AG08395 (cell line): ENCODE measurements at places on chromosomes 3 and 15.

GRCh38 chr15:45132844-45133560 is 3.2 kb downstream of the DUOX1 start:
- DNase-seq: no peak

GRCh38 chr3:87997298-87997697 is 61.5 kb downstream of the CGGBP1 start:
- DNase-seq: no peak

DNA sequence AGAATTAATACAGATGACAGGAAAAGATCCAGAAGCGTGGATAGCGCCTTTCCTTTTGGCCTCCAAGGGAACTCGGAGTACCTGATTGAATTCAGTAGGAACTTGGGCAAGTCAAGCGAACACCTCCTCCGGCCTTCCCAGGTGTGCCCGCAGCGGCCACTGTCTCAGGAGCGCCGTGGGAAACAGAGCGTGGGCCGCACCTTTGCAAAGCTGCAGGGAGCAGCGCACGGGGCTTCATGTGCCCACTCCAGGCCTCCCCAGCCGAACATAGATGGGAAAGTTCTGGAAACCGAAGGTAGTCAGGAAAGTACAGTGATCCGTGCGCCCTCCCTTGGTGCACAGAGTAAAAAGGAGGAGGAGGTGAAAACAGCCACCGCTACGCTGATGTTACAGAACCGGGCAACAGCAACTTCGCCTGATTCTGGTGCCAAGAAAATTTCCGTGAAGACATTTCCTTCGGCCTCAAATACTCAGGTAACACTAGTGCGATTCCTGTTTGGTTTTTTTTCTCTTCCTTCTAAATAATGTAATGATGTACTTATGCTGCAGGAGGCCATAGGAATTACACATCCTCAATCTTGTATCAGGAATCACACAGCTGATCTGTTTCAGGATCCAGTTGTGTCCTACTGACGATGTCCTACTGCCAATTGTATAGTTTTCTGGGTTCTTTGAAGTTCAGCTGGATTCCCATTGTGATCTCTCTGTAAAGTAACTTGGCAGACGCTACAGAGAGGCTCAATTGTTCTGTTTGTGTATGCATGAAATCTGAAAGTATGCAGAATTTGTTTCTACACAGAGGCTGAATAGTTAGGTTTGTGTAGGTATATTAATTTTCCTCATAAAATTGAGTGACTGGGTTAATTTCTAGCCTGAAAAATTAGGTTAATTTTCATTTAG is 63.1 kb downstream of the CGNL1 start:
- DNase-seq: no peak

- DNase-seq: no peak
Observed at GRCh38 chr3:60803216-60804173, 447.8 kb downstream of the FHIT start.

GRCh38 chr3:43769097-43769884 is 78.6 kb downstream of the ABHD5 start:
- peak; percentile 97 for DNase-seq

DNA sequence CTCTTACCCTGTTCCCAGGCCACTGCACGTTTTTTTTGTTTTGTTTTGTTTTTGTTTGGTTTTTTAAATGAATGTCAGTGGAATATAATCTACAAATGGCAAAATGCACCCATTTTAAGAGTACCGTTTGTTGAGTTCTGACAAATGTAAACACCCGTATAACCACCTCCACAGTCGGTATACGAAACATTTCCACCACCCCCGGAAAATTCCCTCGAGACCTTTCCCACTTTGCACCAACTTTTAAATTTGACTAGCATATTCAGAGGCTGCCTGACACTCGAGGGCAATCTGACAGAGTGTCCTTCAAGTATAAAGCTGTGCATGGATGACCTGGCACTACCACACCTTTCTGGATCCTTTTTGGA is 613 bp upstream of the ARHGEF3 start:
- DNase-seq: no peak

GRCh38 chr3:45980819-45981218 is 14.8 kb downstream of the FYCO1 start:
- DNase-seq: no peak

DNA sequence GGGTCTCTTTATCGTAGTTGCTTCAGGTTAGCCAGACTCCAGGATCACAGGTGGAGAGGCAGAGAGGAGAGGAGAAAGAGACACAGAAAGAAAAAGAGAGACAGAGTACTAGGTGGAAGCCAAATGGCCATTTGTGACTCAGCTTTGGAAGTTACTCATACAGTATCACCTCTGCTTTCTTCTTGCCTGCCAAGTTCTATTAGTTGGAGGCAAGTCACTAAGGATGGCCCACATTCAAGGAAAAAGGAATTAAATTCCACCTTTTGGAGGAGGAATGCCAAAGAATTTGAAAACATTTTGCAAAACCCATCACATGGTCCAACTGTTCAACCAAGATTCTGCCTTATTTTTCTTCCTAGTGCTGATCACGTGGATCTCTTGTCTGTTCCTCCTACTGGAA is 291.1 kb downstream of the CHL1 start:
- DNase-seq: no peak

DNA sequence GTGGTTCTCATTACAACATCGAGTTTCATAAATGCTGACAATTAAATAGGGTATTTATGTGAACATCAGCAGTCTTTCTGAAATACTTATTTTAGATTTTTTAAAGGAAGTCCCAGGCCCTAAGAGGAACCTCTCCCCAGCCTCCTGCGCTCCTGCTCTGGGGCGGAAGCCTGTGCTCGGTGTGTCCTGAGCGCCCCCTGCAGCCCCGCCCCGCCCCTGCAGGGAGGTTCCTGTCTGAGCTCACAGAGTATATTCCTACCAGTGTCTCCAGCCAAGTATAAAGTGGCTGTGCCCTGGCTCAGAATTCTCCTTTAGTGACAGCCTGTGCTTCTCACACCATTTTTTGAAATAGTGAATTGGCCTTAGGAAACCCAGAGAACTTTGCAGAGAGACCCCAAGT is 567.9 kb downstream of the GOLGA6L6 start:
- no peak for DNase-seq

DNA sequence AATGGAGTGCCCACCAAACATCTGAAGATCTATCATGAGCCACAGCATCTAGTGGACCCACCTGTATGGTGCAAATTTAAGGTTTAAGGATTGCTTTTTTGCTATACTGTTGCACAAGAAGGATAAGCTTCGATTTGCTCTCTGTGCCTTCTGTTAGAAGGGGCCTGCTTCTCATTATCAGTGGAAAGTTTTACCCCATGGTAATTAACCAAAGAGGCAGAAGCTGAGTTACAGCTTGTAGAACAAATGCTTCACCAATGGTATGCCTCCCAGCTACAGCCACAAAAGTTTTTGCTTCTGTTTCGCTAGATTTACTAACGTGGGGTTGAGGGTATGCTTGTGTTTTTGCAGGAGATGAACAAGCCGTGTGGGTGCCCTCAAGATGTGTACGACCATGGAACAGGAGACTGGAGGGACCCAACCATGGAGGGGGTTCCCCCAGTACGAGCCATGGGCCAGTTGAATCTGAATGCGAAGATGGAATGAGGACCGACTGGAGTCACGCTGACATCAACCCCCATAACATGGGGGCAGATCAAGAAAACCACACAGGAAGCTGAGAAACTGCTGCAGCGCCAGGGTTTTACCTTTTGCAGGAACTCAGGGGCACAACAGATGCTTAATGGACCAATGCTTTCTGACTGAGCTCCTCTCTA is 43.5 kb downstream of the ACAD9 start:
- DNase-seq: no peak

DNA sequence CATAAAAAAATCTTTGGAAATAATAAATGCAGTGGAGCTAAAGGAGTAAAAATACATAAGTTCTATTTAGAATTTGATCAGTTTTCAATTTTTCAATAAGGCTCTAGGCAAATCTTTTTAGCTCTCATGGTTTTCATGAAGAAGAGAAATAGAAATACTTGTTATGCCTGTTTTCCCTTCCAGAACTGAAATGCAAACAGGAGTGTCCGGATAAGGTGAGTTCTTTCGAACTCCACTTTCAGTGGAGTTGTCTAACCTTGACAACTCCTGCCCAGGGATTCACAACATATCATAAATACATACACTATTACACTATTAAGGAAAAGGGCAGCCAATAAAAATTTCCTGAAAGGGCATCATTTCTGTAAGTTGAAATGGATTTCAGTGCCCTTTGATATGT is 216.4 kb upstream of the SLC2A2 start:
- DNase-seq: no peak

GRCh38 chr3:23209747-23210487 is 6.8 kb downstream of the UBE2E2 start:
- no peak for DNase-seq

DNA sequence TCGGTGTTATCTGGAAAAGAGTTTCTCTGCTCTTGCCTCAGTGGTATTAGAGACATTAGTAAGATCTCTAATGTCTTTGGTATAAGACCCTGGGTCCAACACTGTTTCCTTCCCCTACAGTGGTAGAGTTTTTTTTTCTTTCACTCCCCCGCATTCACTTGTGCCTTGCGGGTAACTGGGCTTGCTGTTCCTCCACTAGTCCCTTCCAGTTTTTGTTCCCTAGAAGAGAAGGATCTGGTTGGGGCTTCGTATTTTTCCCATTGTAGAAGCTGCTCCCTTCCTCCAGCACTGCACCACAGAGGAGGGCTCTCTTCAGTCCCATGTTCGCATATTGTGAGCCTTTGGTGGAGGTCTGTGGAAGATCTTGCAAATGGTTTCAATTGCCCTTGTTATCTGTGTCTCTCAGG is 13.7 kb downstream of the CTDSPL2 start:
- no peak for DNase-seq

GRCh38 chr3:183513046-183513706 is 42.3 kb downstream of the KLHL6 start:
- no peak for DNase-seq

- no peak for DNase-seq
Observed at GRCh38 chr15:79412429-79412828, 19.7 kb upstream of the MINAR1 start.

DNA sequence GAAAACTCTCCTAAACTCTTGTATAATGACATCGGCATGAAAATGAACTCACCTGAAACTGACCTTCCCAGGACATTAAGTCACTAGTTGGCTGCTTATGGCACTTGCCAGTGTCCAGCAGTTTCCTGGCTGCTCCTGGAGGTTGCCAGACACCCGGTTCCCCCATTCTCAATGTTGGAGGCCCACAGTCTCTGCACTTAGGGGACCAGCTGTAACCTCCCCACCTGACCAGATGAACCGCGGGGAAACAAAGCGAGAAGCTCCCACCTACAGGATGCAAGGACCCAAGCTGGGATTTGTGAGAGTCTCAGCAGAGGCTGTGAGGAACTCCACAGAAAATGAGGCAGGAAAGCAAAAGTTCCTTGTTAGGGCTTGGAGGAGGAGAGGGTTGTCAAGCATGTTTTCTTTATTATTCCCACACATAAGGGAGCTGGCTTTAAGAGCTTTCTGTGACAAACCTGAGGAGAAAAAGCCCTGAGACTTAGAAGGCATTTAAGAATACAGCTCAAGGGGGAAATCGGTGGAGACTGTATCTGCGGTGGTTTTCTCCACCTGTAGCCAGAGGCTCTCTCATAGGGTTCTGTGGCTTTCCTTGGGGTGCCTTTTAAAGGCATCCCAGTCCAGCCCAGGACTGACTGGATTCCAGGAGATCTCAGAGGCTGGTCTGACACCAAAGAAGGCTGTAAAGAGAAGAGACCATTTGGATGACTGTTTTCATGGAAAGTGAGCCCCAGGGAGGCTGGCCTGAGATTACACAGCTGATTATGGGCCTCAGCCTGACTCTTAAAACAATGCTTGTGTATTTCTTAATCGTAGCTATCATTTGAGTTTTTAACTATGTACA is 4.6 kb downstream of the TPM1 start:
- no peak for DNase-seq

DNA sequence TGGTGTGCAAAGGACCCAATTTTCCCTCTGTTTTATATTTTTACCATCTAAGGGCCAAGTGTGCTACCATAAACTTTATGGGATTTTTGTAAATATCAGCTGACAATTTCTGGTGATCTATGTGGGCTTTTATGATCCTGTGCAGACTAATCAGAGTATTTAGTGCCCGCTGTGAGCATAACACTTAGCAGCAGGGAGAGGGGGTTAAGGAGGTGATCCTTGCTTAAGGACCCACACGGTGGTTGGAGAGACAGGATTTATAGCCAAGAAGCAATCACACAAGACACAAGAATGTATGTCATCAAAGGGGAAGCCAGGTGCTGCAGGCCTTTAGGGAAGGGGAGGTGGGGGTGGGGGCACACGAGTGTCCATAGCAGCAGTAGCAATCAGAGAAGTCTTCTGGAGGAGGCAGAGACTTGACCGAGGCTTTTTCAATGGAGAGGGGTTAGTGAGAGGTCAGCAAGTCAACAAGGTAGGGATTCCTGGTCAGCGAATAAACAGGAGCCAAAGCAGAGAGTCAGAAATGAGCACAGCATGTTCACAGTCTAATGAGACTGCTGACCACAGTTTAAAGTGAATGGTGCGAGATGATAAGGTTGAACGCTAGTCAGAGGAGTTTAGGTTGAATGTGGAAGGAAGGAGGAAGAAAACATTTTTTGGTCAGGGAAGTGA is 4.5 kb upstream of the CACNA1D start:
- DNase-seq: no peak

DNA sequence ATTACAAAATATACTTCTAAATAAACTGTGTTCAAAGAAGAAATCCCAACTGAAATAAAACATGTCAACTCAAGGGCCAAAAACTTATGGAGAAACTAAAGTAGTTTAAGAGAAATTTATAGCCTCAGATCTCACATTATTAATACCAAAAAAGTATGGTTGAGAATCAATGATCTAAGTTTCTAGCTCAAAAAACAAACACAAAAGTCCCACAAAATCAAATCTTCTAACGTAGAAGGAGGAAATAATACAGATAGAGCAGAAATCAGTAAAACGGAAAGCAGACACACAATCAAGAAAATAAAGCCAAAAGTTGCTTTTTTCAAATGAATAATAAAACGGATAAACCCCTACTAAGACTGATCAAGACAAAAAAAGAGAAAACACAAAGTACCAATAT is 2.9 kb downstream of the SUSD5 start:
- no peak for DNase-seq

GRCh38 chr15:26070095-26070532 is 207.0 kb upstream of the ATP10A start:
- peak; percentile 36 for DNase-seq

- peak; percentile 85 for DNase-seq
Observed at GRCh38 chr15:29822100-29822683, at the start of gene TJP1. TJP1 (minus strand) TSS chr15:29822468; CDS start chr15:29822028, 440 bp downstream.

DNA sequence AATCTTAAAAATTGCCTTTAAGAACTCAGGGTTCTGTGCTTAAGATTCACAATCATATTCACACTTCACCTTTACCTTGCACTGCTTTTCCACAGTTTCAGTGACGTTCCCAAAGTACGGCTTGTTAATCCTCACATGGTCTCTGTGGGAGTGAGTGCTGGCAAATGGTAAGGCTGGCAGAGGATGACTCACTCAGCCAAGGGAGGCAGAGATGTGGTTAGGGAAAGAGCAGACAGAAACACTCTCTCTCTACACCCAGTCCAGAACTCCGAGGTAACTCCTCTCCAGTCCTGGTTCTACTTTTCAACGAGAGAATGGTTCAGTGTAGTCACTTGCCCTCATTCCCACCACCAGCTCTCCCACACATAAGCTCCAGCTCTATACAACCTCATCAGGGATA is 33.1 kb downstream of the RASGRP1 start:
- peak; percentile 53 for DNase-seq
